ENCODE measurements at places on chromosomes 5 and 9.

DNA sequence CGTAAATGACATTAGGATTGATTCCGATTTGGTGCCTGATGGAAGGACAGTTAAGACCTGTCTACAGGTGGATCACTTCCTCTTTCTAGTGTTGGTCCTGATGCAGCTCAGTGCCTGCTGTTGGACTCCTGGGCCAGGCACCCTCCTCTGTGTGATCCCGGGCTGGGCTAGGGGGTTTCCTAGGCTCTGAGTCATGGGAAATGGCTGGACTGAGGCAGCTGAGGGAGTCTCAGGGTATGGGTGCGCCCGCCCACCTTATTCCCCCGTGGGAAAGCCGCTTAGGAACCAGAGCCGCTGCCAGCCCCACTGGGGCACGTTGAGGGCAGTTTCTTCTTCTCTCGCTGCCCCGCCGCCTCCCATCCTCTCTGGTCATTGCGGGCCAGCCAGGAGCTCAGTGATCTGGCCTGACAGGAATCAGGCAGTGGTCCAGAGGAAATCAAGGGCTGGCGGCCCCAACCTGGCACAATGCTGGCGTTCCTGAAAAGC lies 12.9 kb downstream of the TCF7 start:
- no peak for DNase-seq

DNA sequence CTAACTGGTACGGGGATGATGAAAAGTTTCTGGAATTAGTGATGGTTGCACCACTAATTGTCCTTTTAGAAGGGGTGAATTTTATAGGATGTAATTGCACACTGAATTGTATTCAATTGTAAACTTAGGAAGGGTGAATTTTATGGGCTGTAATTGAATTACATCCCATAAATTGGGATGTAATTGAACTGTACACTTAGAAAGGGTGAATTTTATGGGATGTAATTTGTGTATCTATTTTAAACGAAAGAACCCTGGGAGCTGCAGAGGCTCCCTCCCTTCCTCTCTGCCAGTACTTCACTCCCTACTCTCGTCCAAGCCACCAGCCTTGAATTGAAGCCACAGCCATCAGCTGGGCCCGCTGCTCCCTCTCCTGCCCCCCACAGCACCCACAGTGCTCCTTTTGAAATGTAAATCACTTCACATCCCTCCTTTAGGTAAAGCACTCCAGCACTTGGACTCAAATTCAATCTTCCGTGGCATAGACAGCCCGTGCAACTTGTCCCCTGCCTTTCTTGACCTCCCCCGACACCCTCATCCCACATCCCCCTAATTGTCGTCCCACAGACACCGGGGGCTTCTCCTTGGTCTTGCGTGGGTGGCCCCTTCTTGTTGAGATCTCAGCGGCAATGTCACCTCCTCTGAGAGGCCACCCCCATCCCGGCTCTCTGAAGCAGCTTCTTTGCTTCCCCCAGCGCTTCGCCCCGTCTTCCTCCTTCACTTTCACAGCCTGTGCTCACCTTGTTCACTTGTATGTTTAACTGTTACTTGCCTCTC lies 84.2 kb upstream of the HRH2 start:
- no peak for DNase-seq

DNA sequence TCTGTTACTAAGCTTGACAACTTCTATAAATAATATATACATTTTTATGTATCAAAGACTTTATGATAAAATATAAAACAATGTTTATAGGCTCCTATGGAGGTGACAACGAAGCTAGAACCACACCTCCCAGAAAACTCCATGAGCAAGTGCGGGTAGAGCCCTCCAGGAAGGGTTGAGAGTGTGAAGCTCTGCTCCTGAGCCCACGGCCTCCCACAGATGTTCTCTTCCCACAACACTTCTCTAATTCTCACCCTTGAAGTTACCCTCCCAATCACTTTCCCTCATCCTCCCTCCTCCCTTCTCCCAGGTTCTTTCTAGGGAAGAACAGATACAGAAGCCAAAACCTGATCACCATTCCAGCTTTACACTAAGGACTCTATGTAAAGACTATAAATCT lies 427.6 kb downstream of the SPOCK1 start:
- no peak for DNase-seq

DNA sequence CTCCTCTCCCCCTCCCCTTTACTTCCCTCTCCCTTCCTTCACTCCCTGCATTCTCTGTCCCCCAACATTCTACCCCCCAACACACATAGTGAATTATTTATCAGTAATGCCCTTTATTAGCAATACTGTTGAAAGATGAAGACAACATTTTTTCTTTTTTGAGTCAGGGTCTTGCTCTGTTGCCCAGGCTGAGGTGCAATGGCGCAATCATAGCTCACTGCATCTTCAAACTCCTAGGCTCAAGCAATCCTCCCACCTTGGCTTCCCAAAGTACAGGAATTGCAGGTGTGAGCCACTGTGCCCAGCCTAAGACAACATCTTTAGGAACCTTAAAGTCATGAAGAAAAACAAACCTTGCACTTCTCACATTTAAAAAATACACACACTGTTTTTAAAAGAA lies 130.6 kb downstream of the ZNF462 start:
- DNase-seq, result no peak

GRCh38 chr5:133736512-133736911 lies 124.2 kb upstream of the FSTL4 start:
- no peak for DNase-seq

DNA sequence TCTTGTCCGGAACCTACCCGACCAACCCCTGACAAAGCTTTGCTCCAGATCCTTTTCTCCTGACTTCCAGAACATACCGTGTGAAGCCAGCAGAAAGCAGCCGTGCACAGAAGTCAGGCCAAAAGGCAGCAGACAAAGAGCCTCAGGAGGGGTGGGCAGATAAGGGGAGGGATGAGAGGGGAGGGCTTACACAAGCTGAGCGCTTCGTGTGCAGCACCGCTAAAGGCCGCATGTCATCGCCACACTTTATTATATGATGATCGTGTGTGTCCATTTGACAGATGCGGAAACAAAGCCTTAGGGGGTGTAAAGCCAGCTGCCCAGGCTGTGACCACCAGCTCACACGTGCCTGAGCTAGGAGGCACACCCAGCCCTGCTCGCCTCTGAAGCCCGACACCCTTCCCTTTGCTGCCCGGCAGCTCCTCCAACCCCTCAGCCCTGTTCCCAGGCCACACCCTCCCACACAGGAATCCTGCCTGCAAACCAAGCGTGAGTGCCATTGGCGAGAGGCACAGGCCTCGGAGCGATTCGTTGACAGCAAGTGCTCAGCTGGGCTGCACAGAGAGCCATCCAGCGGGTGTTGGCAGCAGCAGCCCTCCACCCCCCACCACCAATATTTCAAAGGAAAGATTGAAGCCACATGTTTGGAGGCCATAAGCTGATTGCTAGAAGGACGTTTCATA lies 170.5 kb upstream of the SMIM23 start:
- no peak for DNase-seq

DNA sequence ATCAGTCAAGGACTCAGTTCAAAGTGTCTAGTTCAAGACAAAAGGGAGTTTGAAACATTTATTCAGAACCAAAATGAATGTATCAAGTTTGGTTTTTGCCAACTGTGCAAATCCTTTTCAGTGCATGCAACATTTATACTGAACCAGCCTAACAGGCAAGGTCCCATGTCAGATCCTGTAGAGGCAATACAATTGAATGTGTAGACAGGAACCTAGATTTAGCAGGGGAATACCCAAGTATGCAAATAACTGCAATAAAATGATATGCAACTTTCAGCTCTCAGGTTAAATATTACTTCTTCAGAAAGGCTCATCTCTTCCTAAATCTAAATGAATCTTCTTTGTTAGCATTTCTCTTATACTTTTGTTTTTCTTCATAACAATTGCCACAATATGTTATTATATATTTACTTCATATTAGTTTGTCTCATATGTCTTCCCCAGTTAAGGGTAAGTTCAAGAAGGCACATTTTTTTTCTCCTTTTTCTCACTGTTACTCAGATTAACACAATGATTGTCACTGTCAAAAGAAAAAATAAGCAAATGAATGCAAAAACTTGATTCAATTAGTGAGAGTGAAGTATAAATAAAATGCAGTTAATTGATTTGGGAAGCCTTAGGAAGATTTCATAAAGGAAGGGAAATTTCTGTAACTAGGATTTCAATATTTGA lies 163.9 kb upstream of the RASA1 start:
- no peak for DNase-seq

- peak; percentile 60 for DNase-seq
These were observed 91.8 kb upstream of the DMRT1 start for GRCh38 chr9:749716-750115.

DNA sequence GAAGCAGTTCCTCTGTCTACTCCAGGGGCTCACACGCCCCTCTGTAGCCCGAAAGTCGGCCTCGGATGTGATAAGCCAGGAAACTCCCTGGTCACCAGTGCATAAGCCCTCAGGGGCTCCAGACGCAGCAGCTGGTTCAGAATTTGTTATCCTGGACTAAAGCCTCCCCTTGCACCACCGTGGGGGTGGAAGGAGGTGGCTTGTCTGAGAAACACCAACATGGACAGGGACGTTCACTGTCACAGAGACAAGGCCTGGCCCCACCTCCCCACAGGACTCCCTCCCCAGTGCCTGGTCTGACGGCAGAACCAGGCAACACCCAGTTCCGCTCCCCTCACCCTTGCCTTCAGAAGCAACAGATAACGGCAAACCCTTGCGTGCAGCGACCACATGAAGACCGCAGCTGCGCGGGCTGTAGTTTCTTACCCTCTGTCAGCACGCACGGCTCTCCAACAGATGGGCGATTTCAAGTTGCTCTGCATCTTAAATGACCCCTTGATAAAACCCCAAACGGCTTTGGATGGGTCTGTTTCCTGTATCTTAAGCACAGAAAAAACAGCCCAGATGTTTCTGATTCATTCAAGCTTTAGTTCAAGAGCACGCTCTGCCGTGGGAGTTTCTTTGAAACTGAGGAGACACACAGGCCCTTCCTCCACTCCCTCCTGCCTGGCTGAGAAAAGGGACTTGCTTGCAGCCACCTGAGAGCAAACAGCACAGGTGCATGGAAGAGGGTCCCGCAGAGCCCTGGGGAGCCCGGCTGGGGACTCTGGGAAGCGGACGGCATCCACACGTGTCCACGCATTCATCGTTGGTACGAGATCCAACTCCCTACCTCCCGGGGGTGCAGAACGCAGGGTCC lies 44.7 kb upstream of the NKD2 start:
- peak; percentile 72 for DNase-seq

GRCh38 chr9:131500377-131500776 lies 2.3 kb upstream of the POMT1 start:
- DNase-seq, result no peak

- DNase-seq, result no peak
These were observed 28.7 kb upstream of the PDE8B start for GRCh38 chr5:77181596-77182304.

DNA sequence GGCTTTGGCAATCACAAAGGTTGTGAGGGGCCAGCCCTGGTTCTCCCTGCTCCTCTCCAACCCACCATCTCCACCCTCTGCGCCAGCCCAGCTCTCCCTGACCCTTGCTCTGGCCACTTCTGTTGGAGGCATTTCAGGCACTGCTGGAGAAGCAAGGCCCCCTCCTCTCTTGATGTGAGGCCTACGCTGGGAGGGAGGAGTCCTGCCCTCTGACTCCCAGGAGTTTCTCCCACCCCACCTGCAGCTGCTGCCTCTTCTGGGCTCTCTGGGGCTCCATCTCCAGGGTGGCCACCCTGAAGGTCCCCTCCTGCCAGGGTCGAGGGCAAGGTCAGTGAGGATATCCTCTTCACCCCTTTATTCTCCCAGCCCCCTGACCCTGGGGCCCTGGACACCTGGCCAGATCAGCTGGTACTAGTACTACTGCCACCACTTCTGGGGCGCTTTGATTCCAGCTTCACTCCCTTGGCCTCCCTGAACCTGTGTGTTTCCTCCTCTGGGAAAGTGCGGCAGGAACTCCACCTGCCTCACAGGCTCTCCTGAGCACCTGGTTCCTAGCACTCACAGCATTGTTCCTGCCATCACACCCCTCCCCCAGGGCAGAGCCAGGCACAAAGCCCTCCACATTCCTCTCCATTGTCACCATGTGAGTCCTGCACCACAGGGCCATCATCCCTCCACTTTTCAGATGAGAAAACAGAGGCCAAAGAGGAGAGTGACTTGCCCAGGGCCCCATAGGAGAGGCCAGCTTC lies 23.8 kb upstream of the TDRD7 start:
- DNase-seq, result no peak

GRCh38 chr5:144281784-144282183 lies 111.1 kb downstream of the KCTD16 start:
- peak; percentile 1 for DNase-seq

GRCh38 chr9:129783516-129784361 lies 19.2 kb upstream of the TOR1B start:
- DNase-seq, result peak; percentile 74

GRCh38 chr9:104923740-104924139 lies 4.2 kb downstream of the ABCA1 start:
- no peak for DNase-seq

DNA sequence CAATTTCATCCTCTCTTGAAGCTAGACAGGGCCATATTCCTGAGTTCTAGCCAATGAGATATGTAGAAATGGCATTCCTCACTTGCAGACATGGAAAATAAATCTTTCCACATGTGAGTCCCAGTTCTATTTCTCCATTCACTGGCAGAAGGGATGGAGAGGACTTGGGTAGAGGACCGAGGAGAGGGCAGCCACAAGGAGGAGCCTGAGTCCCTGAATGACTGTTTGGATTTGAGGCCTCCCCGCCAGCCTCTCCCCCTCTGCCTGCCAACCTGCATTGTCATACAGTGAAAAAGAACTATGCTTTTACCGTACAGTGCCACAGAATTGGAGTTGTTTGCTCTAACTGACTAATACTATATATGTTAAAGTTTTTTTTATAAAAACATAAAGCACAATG lies 583.0 kb upstream of the WWC1 start:
- no peak for DNase-seq
